HTR-8/SVneo (cell line): ENCODE measurements at places on chromosomes 4 and X.

DNA sequence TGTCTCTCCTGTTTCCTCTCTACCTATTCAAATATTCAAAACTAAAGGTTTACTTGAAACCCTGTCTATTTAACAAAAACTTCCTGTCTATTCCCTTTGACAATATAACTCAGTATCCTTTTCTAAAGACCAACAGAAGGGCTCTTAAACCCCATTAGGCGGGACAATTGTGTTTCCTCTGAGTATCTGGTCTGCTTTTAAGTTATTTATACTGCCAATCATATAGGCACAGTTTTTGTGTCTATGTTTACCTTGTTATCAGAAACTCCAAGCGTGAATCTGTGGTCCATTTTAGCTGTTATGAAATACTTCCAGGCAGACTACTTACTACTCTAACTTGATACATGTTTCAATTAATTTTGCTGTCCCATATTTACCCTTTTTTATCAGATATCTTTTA is 350.0 kb upstream of the CTSO start:
- DNase-seq, result no peak

GRCh38 chr4:70559211-70559830 is 32.7 kb upstream of the AMBN start:
- DNase-seq, result peak; percentile 41

DNA sequence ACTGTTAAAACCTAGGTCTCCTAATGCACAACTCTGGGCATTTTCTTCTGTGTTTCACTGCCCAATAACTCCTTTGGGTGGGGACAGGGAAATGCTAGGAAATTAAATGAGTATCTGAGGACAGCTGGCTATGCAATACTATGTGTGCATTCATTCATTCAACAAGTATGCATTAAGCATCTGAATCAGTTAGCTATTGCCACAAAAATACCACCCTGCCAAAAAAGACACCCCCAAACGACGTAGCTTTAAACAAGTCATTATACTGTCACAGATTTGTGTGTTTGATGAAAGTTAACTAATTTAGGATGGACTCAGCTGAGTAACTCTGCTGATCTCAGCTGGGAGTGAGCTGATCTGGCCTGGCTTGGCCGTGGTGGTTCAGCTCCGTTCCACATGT is 29.8 kb upstream of the PTCHD1 start:
- no peak for DNase-seq

DNA sequence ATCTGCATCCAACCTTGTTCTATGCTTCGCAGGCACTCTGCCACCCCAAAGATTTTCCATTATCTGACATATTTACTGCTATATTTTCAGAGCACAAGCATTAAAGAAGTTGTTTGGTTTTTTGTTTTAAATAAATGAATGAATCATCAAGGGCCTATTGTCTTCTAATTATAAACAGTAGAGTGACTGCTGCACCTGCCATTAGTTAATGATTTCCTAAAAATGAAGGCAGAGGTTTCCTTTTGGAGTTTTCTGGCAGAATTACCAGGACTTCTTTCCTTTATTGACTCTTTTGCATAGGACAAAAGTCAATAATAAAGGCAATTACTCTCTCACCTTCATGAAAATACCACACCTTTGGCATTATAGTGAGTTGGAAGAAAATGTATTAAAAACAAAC is 238.1 kb downstream of the INPP4B start:
- no peak for DNase-seq

- no peak for DNase-seq
Observed at GRCh38 chrX:13055486-13055885, 11.1 kb upstream of the FAM9C start.

GRCh38 chrX:11992271-11992670 is 146.0 kb upstream of the FRMPD4 start:
- no peak for DNase-seq

DNA sequence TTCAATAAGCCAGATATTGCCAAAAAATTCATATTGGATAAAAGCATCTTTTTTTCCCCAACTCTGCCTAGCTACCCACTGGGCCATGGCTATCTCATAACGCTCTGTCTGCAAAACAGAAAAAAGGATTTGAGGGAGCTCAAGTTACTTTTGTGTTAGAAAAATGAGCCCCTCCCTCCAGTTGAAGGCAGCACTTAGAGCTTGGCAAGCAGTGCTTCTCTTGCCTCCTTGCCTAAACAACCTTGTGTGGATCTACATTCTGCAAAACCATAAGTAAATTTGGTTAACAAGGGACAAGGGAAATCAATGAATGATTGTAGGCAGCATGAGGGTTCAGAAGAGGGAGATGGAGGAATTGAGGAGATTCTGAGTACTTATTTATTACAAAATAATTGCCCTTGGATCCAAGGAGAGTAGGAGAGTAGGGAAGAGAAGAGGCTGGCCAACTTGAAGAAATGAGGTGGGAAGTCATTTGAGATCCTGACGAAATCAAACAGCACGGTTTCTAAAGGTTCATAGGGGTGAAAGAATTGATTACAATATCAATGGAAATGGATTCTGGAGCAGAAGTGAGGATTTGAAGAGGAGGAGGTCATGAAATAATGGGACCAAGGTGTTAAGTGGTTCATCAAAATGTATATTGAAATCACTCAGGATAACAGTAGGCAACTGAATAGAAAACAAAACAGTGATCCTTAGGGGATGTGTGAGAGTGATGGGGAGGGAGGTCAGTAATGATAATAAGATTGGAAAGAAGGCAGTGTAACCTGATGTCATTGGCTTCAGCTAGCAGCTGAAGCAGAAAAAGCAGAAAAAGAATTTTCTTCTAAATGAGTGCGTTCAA is 434.8 kb upstream of the IGFBP7 start:
- DNase-seq, result no peak

- no peak for DNase-seq
Observed at GRCh38 chr4:141642063-141642462, 5.7 kb downstream of the IL15 start.

DNA sequence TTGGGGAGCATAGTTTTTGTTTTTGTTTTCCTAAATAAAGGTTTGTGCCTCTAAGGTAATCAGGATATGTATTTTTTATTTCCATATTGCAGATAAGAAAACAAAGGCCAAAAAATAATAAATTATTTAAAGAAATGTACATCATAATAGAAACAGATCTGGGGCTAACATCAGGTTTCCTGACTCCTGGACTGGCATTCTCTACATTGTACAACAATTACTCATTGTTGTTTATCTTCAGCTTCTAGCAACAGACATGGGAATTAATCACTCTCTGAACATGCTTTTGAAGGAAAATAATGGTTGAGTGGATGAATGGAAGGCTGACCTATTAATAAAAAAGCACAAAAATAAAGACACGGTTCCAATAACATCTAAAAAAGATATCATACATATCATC is 146.2 kb downstream of the KCNIP4 start:
- DNase-seq, result peak; percentile 51

- no peak for DNase-seq
Observed at GRCh38 chr4:169096221-169096620, 86.2 kb upstream of the CBR4 start.

- no peak for DNase-seq
Observed at GRCh38 chr4:113434247-113434587, 327.3 kb downstream of the CAMK2D start.

DNA sequence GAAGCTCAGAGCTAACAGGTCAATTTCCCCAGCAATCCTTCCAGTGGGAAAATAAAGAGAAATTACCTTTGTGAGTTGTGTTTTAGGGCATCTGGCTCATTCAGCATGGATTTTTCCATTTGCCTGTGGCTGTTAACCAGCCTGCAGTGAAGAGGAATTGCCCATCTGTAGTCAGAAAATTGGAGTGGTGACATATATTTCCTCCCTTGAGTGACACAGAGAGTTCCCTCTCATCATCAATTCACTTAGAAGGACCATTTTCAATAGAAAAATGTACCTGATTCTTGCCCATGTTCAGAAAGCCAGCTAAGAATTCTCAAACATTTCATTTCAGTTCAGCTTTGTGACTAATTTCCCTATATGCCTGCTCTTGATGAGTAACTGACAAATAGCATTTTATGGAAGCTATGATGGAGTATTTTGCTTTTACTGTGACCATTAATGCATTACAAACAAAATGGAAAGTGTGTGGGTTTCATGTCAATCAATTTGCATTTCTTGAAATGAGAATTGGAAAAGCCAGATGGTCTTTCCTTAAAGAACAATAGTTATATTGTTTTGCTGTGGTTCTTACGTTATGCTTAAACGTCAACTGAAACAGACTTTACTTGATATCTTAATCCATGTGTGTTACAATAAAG is 155.8 kb downstream of the NWD2 start:
- DNase-seq, result no peak

GRCh38 chrX:4547213-4547836 is 833.9 kb upstream of the PRKX start:
- DNase-seq, result no peak

DNA sequence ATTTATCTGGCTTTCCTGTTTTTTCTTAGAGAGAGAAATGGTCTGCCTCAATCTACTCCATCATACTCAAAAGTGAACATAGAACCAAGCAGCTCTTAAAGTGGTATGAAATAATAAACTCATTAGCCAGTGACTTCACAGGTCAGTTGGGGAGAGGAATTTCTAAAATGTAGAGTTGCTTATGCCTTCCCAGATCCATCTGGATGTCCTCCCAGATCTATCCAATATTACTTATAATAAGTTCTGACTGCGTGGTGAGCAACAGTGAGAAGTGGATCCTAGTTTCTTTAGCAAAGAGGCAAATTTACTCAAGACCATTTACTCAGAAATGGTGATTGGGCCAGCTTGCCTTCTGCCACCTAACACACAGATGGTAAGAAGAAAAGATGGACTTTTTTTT is 748.0 kb downstream of the PCDH18 start:
- DNase-seq, result no peak

DNA sequence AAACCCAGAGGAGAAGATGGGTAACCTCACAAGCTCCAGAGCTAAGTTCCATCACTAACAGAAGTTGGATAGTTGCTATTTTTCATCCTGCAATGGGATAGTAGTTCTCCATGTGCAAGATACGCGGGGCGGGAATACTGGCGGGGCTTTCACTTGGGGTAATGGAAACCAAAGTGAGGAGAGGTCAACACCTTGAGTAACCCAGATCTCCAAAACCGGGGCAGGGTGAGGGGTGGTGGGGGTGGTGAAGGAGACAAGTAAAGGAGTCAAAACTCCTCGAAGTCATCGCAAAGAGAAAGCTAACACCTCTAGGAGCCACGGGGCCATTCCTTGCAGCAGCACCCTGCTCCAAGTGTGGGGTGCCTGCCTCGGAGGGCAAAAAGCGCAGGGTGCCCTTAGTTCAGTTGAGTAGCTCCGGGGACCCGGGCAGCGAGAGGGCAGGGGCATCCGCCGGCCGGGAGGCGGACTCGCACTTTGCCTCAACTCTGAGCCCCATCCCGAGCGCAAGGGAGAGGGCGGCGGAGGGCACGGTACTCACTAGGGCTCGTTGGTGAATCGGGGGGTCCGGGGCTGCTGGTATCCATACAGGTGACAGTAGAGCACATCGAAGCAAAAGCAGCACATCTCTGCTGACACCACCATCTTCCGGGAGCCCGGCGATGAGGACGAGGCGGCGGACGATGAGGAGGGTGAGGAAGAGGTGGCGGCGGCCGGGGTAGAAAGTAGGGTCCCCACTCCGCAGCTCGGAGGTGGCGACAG is 645 bp downstream of the AMMECR1 start:
- no peak for DNase-seq

- DNase-seq, result no peak
Observed at GRCh38 chr4:67700116-67700737, 728 bp downstream of the UBA6 start.

DNA sequence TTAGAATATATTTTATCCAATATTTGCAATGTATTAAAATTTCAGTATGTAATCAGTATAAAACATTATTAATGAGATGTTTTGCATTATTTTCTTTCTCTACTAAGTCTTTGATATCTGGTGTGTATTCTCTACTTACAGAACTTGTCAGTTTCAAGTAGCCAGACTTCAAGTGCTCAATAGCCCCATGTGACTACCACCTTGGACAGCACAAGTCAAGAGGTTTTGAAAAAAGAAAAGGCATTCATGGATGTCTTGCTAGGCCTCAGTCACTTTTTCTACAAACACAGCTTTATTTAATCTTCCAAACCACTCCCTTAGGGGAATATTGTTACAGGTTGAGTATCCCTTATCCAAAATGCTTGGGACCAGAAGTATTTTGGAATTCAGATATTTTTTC is 189.4 kb downstream of the QDPR start:
- no peak for DNase-seq

GRCh38 chr4:71230271-71231128 is 108.3 kb upstream of the SLC4A4 start:
- no peak for DNase-seq

DNA sequence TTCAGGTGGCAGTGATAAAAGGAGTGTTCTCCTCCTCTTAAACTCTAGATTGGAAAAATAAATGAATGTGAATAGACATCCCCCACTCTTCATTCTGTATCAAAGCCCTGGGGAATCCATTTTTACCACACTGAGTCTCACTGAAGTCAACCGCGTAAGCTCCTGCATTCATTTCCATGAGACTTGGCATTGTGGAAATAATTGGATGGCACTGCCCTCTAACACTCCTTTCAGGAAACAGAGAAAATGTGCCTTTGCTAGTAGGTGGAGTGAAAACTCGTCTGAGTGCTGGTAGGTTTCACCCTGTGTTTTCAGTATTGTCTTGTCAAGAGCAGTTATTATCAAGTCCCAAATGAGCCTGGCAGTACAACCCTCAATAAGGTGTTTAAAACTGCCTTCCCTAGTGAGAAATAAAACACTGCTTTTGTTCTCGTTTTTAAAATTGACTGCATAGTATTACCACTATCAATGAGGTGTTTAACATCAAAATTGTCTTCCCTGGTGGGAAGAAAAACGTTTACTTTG is 9.7 kb upstream of the CDKN2AIP start:
- DNase-seq, result no peak

GRCh38 chr4:103365285-103365684 is 167.1 kb upstream of the CENPE start:
- no peak for DNase-seq

GRCh38 chrX:39931529-39932282 is 166.1 kb downstream of the BCOR start:
- no peak for DNase-seq

GRCh38 chrX:108122748-108123147 is 31.2 kb downstream of the ATG4A start:
- DNase-seq, result no peak

GRCh38 chrX:139798701-139799100 is 90.7 kb upstream of the MCF2 start:
- DNase-seq, result no peak

DNA sequence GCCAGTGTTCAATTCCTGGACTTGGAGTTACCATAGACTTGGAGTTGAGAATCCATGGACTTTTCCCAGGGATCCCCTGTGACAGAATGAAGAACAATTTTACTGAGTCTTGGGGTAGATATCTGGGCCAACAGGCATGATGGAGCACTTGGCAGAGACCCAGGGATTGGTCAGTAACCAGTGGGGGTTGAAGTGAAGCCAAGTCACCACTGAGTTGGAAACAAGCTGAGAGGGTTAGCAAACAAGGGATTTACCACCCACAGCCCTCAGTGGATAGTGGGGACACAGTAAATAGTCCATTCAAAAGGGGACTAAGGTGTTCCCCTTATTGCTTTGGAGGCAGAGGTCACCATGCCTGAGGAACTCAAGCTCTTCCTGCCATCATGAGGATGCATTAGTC is 281.7 kb downstream of the PPP1R2C start:
- DNase-seq, result no peak

- DNase-seq, result no peak
Observed at GRCh38 chr4:3818371-3818770, 52.2 kb downstream of the ADRA2C start.

GRCh38 chr4:99208719-99209075 is 10.3 kb downstream of the ADH6 start:
- no peak for DNase-seq
